ENCODE measurements at places on chromosomes 1 and 21. TPM values are rescaled to one million over a fixed set of nuclear protein-coding genes. Genes with fewer than 3 reads are reported as not detected.

METTL25B gene
- 57.4 TPM for polyA plus RNA-seq

GUCA2B gene
- polyA plus RNA-seq = not detected

MAP1LC3C gene
- polyA plus RNA-seq = not detected

GCSAML gene
- not detected for polyA plus RNA-seq

LRRC71 gene
- polyA plus RNA-seq = 0.19 TPM

CD1B gene
- not detected for polyA plus RNA-seq

NT5C1A gene
- polyA plus RNA-seq = not detected

DNA sequence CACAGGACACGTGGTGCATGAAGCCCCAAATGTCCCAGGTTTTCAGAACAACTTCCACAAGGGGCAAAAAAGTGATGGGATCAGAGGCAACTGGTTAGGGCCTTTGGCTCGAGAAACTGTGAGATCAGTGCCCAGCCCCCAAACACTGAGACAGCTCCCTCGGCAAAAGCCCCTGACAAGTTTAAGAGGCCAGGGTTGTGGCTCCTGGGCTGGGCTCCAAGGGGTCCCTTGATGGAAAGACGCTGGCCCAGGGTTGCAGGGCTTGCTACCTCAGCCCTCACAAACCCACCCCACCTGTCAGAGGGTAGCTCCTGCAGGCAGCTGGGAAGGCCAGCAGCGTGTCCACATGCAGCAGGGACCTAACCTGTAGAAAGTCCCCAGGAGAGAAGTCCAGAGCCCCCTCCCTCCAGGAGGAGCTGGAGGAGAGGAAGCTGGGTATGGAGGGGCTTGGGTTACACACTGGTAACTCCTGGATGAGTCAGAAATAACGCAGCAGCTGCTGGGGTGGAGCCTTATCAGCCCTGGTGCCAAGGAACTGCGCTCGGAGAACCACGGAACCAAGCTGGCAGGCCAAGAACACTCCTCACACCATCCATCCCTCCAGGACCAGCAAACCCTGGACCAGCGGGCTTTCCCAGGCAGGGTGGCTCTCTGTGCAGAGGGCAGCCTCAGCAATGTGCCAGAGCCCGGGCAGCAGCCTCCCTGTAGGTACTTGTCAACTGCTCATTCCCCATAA, 37.5 kb downstream of the CTNNBIP1 start:
- DNase-seq = no peak

- no peak for DNase-seq
Observed at GRCh38 chr1:111733183-111733991, 5.8 kb downstream of the INKA2 start.

DNA sequence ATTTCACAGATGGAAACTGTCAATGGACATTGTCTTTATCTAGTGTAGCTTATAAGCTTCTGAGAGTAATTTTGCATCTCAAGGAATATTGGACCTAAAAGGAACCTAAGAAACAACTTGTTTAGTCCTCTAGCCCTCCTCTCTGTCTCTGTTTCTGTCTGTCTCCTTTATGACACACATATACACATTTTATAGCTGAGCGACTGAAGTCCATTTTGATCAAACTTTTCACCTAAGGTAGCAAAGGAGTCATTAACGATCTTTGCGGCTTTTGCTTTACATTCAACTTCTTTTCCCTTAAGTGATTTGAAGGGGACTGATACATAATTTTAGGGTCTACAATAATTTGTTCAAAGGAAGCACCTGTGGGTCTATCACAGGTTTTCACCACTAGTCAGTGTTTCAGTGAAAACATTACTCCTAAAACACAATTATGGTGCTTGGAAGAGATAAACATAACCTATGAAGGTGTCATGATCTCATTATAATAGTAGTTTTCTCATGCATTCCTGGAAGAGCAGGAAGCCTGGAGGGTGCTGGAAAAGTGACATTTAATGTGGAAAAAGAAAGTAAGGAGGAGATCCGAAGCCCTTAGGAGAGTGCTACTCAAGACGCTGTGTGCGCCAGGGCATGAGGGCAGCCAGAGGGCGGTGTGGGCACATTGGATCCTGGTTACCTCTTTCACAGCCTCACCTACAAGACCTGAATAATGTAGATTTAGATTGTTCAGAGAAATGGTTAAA, 248.6 kb downstream of the DNM3 start:
- DNase-seq = no peak

GRCh38 chr1:88275259-88275862, 408.7 kb upstream of the PKN2 start:
- DNase-seq = no peak

DNA sequence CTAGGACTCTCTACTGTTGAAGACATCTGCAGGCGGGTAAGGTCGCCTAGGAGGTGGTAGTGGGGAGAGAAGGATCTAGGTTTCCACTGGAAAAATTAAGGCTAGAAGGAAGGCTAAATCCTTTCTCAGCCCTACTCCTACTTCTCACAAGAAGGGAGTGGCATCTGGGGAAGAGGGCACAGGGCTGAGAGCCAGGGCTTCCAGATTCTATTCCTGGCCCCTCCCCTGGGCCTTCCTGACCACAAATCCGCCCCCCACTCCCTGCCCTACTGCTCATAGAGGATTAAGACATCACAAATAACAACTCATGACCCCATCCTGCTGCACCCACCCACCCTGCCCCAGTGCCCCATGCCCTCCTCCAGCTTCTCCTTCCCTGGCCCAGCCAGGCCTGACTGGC, 2.5 kb downstream of the PHLDA3 start:
- no peak for DNase-seq

DNA sequence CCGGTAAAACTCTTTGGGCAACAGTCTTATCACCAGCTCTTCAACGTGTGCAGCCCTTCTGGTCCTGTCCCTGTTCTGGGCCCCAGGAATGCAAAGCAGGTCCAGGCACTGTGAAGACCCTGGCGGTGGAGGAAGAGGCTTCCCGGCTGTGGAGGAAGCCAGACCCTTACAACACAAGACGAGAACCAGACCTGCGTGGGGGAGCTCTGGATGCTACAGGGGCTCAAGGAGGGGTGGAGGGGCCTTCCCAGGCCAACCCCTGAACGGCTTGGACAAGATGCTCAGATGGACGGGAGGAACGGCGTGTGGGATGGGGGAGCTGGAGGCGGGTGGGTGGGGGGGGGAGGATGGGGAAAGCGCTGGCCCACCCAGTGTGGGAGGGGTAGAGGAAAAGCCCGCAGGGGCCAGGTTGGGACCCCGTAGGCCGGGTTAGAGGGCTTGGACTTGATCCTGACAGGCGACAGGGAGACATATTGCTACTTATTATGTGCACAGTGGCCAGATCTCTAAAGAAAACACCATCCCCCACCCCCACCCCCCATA, 5.1 kb upstream of the OLIG2 start:
- DNase-seq = no peak

DNA sequence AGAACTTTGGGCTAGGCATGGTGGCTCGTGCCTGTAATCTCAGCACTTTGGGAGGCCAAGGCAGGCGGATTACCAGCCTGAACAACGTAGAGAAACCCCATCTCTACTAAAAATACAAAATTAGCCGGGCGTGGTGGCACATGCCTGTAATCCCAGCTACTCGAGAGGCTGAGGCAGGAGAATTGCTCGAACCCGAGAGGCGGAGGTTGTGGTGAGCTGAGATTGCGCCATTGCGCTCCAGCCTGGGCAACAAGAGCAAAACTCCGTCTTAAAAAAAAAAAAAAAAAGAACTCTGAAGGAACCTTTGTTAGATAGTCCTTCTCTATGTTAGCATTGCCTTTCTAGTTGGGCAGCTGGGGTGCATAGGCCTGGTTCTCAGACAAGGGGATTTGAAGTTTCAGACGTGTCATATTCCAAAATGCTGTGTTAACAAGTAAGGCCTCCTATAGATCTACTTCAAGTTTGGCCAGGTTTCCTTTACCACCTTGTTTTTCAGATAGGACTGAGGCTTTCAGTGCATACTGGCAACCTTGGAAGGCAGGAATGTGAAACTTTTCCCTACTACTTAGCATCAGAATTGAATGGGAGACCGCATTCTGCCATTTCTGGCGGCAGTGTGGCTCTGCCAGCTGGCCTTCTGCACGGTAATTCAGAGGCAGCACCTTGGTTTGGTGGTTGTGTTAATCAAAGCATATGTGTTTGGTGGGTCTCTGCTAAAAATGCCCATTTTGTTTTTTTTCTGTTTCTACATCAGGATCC, 6.1 kb downstream of the UQCRH start:
- DNase-seq = no peak

DNA sequence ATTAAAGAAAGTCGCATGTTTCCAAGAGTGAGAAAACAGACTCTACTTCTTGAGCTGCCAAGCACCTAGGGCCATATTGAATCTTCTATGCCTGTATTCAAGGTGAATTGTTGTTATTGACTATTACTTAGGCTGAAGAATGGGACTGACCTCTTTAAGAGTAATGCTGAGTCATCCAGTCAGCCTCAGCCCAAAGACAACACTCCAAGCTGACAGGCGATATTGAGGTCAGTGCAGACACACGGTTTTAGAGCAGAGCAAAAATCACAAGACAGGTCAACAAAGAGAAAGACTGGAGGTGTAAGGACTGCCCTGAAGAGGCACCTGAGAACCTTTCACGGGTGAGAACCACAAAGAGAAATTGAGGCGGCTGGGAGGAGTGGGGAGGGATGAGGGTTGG, 146.9 kb downstream of the MIS18A start:
- DNase-seq = peak; percentile 46

DNA sequence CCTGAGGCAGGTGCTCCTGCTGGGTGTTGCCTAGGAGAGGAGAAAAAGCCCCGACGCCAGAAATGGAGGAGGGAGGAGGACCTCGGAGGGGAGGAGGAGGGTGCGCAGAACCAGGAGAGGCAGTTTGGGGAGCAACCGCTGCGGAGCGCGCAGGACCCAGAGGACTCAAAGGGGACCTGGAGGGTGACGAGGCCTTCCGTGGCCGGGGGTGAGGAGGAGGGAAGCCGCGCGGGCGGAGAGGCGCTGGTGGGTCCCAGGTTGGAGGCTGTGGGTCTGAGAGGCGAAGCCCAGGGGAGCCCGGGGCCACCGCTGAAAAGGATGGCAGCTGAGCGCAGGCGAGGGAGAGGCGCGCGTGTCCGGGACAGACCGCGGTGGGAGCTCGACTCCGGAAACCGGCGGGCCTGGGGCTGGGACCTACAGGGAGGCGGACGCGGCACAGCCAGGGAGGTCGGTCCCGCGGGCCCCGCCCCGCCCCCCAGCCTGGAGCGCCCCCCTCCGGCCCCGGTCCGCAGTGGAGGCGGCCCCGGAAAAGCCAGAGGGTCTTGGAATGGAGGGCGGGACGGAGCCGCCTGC, 15.1 kb downstream of the RNF223 start:
- DNase-seq = peak; percentile 74

GRCh38 chr1:174110053-174110452, 49.3 kb upstream of the RABGAP1L start:
- no peak for DNase-seq

DNA sequence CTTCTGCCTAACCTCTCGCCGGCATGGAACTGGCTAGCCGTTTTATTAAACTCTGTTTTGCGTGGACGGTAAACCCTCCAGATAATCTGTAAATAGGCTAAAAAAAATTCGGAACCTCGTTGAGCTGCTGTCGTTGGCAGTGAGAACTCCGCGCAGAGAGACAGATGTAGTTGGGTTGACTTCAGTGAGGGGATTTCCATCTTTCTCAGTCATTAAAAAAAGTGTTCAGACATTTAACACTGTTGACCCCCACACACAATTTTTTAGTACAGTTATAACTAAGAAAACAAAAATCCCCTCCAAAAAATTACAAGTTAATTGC, 464 bp downstream of the PARK7 start:
- no peak for DNase-seq

- no peak for DNase-seq
Observed at GRCh38 chr21:26397545-26397944, 175.5 kb downstream of the CYYR1 start.

- no peak for DNase-seq
Observed at GRCh38 chr1:160789051-160789701, 6.8 kb upstream of the LY9 start.

All from K562 (cell line).